Suppressor macrophage treated with lipopolysaccharide for 4 hours (primary cell): ENCODE measurements at places on chromosomes 2 and 18.

DNA sequence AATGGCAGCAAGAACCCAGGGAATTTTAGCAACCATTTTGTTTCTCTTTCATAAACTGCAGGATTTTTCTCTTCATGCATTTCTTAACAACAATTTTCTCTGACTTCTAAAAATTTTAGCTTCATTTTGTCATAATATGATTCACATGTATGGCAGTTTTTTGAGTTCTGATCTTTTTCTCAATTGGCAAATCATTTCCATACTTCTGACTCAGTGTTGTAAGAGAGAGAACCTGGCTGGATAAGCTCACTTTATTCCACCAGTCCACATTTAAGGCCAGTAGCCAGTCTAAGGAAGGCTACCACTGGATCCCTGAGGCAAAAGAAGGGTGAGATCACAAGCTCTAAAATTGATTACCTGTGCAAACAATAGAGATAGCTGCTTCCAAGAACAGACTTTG lies 42.8 kb upstream of the COL3A1 start:
- no peak for DNase-seq

- DNase-seq = no peak
Measured at GRCh38 chr18:39909706-39910105, 2045.3 kb upstream of the PIK3C3 start.

DNA sequence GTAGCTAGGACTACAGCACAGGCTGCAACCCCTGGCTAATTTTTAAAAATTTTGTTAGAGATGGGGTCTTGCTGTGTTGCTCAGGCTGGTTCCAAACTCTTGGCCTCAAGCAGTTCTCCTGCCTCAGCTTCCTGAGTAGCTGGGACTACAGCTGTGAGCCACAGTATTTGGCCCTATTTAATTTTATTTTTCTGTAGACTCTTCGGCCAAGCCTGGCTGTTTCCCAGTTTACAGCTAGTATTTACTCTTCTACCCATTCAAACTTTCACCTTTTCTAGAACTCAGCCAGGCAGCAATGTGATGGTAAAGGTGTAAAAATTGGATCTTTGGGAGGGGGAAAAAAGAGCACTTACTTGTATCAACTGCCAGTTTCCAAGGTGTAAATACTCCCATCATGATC lies 35.3 kb downstream of the SH3RF3 start:
- DNase-seq = no peak

DNA sequence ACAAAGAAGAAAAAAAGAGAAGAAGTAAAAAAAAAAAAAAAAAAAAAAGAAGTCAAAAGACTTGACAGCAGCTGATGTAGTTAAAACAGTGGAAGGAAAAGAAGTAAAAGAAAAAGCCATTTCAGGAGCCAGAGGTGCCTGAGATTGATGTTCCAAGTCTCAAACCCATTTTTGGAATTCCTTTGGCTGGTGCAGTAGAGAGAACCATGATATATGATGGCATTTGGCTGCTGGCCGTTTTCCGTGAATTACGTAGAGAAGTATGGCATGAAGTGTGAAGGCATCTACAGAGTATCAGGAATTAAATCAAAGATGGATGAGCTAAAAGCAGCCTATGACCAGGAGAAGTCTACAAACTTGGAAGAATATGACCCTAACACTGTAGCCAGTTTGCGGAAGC lies 7.6 kb upstream of the CHST10 start:
- no peak for DNase-seq

GRCh38 chr2:137096693-137097092 lies 331.3 kb downstream of the THSD7B start:
- DNase-seq = no peak

GRCh38 chr2:75098856-75099255 lies 100.5 kb downstream of the TACR1 start:
- DNase-seq = peak; percentile 29

- DNase-seq = no peak
Measured at GRCh38 chr2:51472300-51472699, 440.4 kb upstream of the NRXN1 start.

DNA sequence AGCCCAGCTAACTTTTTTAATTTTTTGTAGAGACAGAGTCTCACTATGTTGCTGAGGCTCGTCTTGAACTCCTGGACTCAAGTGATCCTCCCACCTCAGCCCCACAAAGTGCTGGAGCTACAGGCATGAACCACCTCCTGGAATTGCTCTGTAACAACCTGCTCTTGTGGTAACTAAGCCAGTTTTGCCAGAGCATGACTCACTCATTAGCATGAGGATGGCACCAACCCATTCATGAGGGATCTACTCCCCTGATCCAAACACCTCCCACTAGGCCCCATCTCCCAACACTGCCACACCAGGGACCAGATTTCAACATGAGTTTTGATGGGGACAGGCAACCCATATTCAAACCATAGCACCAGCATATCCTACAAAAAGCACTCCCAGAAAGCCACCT lies 348.9 kb upstream of the RAB12 start:
- no peak for DNase-seq

DNA sequence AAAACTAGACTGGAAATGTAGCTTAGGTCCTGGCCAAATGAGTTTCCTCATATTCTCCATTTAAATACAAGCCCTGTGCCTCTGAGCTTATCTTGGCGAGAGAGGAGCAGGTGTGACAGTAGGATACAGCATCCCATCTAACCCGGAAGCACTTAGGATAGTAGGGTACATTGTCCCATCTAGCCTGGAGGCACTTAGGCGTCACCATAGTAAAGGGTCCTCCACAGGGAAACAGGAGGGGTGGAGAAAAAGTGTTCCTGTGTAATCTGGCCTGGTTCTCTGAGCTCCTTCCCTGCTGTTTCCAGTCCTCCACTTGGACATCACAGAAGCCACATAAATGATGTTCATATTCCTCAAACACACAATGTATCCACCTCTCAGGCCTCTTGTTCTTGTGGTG lies 301.4 kb downstream of the GALR1 start:
- no peak for DNase-seq

GRCh38 chr2:70019096-70019495 lies 57.7 kb upstream of the ASPRV1 start:
- DNase-seq = peak; percentile 91

GRCh38 chr2:139992078-139992477 lies 1211.9 kb upstream of the NXPH2 start:
- DNase-seq = no peak

- no peak for DNase-seq
Measured at GRCh38 chr2:221911890-221912289, 339.8 kb upstream of the EPHA4 start.

- no peak for DNase-seq
Measured at GRCh38 chr18:34592961-34593382, 117.1 kb upstream of the DTNA start.

DNA sequence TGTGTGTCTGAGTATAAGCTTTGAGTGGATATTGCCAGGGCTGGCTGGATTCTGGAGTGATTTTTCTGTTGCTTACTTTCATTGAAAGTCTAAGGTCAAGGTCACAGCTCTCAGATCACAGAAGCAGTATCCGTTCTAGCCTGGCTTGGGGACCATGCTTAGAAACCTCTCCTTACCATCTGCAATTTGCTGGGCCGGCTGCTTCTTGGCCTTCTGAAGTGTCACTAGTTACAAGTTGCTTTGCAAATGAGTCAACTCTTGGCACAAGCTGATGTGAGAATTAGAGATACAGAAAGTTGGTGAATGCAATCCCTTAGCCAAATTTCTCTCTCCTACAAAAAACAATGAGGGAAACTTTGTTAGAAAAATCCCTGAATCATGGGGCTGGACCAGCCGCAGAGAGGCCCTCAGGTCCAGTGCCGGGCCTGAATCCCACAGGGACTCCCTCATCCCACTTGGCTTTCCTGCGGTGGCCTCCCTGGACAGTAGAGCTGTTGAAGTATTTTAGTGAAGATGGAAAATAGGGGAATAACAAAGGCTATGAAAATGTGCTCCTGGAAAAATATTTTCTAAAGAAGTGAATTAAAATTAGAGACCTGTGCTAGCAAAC lies 92.7 kb upstream of the CNGA3 start:
- no peak for DNase-seq

GRCh38 chr2:195639959-195640358 lies 17.1 kb upstream of the SLC39A10 start:
- DNase-seq = no peak

DNA sequence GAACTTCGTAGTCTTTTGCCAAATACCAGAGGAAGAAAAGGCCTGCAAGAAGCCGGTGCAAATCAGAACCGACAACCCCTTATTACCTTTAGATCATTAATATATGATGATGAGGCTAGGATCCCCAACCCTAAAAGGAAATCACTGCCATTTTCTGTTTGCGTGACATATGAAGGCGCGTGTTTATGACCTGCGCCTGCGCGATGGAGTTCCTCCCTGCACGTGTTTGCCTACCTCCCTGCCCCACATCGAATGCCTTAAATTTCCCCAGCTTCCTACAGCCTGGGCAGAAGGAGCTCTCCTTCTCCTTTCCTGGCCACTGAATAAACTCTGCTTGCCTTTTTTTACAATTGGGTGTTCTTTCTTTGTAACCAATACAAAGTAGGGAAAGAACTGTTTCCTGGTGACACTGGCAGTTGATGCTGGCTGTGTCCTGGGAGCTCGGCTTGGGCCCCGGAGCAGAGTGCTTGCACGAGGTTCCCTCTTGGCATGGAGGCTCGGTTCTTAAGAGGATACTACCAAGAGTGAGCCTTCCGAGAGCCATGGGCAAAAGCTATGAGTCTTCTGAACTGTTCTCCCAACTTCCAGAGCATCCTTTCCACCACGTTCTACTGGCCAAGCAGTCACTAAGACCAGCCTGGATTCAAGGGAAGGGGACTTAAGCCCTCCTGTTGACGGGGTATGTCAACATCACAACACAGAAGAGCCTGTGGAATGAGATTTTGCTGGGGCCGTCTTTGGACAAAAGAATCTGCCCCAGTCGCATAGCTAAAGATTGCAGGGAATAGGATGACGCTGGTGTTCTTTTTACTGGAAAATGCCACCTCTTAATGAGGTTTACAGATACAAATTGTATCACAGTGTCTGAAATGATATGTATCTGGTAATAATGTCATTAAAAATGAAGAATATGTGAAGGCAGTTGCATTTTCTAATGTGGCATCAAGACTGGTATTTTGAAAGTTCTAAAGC lies 179.8 kb downstream of the SH3BP4 start:
- DNase-seq = no peak

GRCh38 chr2:196449083-196449482 lies 190.4 kb upstream of the CCDC150 start:
- no peak for DNase-seq

DNA sequence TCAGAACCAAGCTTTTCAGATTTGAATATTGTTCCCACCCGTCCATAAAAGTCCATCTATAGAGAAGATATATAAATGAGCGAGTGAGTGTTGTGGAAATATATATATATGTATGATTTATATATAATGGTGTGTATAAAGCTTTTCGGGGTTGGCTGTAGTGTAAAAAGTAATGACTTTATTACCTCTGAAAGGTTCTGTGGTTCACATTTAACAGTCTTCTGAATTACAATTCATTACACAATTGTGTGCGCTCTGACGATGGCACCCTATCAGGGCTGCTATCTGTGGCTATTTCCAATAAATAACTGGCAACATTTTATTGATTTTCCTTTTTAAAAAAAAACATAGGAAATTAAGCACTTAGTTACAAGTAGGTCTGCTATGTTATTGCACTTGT lies 2.7 kb upstream of the BCL11A start:
- no peak for DNase-seq

- no peak for DNase-seq
Measured at GRCh38 chr2:9952286-9952737, 819 bp downstream of the GRHL1 start.

- DNase-seq = no peak
Measured at GRCh38 chr18:48766487-48766886, 184.3 kb downstream of the SMAD7 start.

- DNase-seq = peak; percentile 66
Measured at GRCh38 chr2:109230941-109231420, 102.0 kb downstream of the SH3RF3 start.

DNA sequence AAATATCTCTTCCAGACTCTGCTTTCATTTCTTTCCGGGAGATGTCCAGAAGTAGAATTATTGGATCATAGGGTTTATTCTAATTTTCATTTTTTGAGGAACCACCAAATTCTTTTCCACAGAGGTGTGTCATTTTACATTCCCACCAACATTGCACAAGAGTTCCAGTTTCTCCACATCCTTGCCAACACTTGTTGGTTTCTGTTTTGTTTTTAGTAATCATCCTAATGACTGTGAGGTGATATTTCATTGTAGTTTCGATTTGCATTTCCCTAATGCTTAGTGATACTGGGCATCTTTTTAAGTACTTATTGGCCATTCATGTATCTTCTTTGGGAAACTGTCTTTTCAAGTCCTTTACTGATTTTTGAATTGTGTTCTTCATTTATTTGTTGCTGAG lies 513.1 kb downstream of the PARD3B start:
- DNase-seq = peak; percentile 56

DNA sequence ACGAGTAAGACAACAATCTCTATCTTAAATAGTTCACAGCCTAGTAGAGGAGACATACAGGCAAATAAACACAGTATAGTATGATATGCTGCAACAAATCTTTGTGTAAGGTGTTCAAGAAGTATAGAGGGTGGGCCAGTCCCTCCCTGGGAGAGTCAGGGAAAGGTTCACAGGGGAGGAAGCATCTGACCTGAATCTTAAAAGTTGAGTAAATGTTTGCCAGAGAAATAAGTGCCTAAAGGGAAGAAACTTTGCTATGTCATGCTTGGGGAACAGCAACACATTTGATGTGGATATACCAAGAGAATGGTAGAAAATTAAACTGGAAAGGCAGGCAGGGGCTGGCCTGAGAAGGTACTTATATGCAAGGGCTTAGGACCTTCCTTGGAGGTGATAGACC lies 125.7 kb upstream of the CYP26B1 start:
- no peak for DNase-seq

DNA sequence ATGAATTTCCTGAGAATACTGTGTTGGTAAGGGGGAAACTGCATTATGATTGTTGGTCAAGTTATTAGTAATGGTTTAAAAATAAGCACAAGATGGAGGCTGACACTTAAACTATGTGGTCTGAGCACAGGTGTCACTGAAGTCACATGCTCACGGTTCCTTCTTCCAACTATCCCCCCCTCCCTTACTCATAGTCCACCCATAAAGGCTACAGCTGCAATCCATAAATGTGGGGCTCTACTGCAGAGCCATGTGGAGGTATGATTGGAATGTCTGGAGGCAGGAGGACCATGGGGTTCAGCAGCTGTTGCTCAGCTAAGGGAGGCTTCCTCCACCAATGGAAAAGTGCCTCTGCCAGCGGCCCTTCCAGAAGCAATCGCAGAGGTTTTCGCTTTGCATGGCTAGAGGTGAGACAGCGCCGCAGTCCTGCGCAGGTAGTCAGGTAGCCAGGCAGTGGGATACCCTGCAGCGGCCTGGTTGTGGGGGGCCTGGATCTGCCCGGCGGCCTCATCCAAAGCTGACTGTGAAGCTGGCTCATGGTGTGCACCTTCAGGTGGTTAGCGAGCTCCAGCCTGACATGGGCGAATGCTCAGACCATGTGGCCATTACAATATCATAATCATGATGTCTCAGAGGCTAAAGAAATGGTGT lies 249.6 kb downstream of the DCDC2C start:
- DNase-seq = no peak

- peak; percentile 61 for DNase-seq
Measured at GRCh38 chr2:225889452-225889851, 489.9 kb downstream of the NYAP2 start.

DNA sequence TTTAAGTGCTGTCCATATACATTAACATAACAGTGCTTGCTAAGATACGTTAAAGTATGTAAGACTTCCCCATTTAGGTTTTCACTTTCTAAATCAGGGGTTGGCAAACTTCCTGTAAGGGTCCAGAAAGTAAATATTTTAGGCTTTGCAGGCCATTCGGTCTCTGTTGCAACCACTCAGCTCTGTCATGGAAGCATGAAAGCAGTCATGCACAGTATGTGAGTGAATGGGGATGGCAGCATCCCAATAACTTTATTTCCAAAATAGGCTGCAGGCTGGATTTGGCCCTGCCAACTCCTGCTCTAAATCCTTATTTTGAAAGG lies 128.7 kb downstream of the PLA2R1 start:
- DNase-seq = peak; percentile 87
